H1 (cell line): ENCODE measurements at places on chromosomes 4 and X. TPM values are rescaled to one million over a fixed set of nuclear protein-coding genes. Genes with fewer than 3 reads are reported as not detected.

GRCh38 chr4:152065545-152065944 lies 304.7 kb upstream of the GATB start:
- no peak for DNase-seq

DNA sequence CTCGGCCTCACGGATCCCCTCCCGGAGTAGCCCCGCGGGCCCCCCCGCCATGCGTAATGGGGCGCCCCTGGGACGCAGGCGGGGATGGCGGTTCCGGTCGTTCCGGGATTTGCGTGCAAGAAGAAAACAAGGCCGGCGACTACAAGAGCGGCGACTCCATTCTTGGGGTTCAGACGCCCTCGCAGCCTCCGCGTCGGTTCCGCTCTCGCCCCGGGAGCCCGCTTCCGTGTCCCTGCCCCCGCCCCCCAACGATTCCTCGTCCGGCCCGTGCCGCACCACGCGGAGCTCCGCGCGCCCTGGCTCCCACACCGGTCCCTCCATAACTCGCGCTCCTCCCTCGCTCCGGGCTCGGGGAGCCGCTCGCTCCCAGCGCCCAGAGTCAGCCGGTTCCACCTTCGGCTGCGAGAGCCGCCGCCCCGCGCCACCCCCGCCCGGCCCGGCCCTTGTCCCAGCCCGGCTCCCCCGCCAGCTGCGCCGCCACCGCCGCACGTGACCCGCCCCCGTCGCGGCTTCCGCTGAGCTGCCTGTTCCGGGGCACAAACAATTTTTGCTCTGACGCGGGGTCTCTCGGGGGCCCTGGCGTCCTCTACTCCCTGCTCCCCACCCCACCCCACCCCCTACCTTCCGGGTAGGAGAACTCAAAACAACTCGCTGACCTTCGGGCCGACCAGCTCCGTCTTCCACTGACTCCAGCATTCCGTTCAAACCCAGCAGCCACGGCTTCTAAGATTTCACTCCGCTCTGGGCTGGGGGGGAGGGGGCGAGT lies 78.8 kb upstream of the BCOR start:
- DNase-seq: no peak

GRCh38 chrX:39811376-39811775 lies 286.4 kb downstream of the BCOR start:
- DNase-seq: no peak

DNA sequence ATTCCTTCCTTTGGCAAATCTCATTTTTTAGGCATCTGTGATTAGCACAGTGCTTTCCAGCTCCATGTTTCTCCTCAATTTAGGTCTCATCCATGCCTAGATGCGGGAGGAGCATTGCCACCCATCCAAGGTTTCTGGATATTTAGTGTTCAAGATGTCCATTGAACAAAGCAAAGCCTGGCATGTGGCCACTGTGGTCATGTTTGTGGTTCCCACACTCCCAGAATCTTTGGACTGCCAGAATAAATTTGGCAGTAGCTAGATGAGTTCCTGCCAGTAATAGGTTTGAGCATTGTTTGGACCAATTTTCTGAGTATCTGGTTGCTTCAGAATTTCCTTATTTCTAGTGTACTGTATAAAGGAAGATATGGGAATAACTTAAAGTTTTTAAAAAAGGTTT lies 1124.1 kb downstream of the ADGRL3 start:
- no peak for DNase-seq

Gene RBM46
- 0.29 and 0.54 TPM in 2 replicates for total RNA-seq
